ENCODE measurements at places on chromosomes 13 and 19.

GRCh38 chr19:47405854-47406417, 13.4 kb downstream of the MEIS3 start:
- no peak for DNase-seq

- DNase-seq, result no peak
Measured at GRCh38 chr13:25881136-25881926, 170.5 kb downstream of the SHISA2 start.

- DNase-seq, result peak; percentile 78
Measured at GRCh38 chr13:52845766-52846566, 2.5 kb downstream of the PCDH8 start.

GRCh38 chr19:1064661-1065605, 2.0 kb upstream of the ARHGAP45 start:
- DNase-seq, result no peak

DNA sequence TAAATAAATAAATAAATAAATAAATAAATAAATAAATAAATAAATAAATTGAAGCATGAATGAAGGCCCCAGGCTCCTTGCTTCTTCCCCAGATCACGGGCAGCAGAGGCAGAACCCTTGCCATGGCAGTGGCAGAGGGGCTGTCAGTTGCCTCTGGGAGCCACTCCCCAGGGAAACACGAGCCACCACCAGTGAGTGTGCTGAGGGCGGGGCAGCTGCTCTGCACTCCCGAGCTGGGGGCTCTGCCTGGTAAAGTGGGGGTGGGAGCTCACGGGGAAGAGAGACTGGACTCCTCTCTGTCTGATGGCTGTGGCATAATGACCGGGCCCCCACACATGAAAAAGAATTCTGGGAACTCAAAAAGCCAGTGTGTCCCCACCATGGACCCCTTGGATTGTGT, 7.8 kb downstream of the FCAR start:
- DNase-seq, result no peak

DNA sequence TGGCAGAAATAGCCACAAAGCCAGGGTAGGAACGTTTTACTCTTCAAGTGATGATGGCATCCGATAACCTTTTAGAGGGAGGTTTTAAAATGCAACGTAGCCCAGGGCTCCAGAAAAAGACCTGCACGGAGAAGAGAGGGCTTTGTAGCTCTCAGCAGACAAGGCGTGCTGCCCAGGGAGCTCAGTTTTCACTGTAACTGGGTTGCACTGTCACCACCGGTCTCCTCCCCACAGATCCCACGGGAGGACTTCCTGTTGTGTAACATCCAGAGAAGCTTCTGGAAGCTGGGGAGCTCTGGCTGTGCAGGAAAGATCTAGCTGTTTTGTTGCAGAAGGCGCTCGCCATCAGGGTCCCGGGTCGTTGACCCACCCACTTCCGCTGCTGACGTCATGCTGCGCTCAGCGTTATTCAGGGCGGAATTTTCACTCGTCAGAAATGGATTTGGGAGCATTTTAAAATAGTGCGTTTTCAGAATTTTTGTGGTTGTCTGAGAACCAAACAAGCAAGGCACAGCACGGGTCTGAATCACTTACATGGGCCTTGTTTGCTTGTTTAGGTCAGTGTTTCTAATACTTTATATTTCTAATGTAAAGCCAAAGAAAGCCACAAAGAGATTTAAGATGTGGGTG, 50.8 kb downstream of the ATP11A start:
- peak; percentile 81 for DNase-seq

DNA sequence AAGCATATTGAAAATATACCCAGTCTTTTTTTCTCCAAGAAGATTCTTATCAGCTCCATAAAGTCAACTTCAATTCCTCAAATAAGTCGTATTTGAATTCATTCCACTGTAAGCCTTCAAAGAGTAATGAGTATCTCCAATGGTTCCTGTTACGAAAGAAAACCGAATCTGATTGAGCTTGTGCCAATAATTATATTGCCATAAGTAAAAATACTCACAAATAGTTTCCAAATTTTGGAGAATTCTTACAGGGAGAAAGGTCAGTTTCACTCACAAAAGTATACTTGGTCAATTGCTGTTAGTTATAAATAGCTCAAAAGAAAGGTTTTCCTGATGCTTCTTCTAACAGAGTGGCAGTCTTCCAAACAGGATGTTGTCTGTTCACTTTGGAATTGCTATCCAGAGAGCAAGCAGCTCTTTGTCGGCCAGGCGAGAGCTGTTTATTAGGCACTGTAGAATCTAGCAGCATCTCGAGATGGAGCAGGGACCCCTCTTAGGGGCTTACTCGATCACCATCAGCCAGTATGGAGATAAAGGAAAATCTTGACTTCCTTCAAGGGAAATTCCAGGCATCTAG, 13.5 kb downstream of the ERICH4 start:
- no peak for DNase-seq

GRCh38 chr19:35720163-35720524, 2.3 kb downstream of the KMT2B start:
- DNase-seq, result no peak

DNA sequence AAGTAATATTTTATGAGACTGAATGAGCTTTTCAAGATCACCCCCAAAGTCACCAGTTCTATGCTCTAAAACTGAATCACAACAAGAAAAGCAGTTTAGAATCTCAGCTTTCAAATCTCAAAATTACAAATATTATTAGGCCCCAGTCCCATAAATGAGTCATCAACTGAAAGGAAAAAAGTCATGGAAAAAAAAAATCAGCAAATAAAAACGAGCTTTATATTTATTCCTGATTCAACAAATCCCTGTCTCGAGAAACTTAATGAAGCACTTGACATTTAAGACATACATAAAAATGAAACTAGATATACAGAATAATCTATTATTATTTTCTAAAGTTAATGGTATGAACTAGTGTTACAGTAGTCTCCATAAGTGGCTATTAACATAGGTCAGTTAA, 203.0 kb downstream of the DIAPH3 start:
- DNase-seq, result no peak

DNA sequence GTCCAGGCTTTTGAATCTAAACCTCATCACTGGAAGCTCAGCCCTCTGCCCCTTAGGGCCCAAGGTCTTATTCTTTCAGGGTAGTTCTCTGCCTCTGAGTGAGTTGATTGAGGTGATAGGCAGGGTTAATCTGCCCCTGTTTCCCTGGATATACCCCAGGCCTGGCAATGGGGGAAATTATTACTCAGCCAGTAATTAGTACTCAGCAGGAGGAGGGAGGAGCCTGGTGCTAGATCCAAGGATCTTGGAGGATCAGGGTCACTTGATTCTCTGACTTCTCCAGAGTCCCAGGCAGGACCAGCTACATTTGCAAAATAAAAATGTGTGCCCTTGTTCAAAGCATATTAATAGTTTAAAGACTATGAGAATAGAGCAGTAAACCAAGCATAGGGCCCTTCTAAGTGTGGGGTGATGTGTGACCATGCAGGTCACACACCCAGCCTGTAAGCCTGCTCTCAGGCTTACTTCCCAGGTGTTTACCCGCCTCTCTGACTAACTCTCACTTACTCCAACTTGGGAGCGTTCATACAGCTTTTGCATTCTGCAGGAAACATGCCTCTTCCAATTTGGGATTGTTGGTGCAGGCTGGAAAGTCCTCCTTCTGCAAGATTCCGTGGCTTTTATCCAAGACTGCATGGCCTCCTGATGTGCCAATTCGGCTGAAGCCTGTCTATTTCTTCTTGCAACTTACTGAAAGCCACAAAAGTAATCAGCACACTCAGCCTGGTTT, 7.9 kb upstream of the STK24 start:
- DNase-seq, result no peak

DNA sequence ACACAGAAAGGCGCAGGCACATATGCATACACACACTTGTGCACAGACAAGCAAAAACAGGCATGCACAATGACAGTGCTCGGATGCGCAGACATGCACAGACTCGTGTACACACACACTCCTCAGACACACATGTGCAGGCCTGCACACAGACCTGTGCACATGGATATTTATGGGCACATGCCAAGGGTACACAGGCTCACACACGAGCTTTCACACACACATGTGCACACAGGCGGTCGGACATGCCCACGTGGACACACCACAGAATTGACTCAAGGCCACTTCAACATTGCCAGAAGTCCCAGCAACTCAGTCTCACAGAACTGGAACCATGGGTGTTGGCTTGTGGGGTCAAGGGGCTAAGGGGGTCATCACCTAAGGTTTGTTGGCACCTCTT, 206.8 kb downstream of the URI1 start:
- DNase-seq, result no peak

DNA sequence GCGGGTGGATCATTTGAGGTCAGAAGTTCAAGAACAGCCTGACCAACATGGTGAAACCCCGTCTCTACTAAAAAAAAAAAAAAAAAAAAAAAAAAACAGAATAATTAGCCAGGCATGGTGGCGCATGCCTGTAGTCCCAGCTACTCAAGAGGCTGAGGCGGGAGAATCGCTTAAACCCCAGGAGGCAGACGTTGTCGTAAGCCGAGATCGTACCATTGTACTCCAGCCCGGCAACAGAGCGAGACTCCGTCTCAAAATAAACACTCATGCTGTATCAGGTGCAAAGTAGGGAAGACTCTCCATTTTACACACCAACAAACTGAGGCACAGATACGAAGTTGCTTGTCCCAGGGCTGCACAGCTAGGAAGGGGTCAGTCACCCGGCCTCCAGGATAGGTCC, 15.6 kb downstream of the TLE6 start:
- DNase-seq, result no peak

- peak; percentile 77 for DNase-seq
Measured at GRCh38 chr19:3062165-3063105, at the start of gene TLE5. Gene TLE5 (minus strand): TSS chr19:3062495. CDS start chr19:3062200, 295 bp downstream.

DNA sequence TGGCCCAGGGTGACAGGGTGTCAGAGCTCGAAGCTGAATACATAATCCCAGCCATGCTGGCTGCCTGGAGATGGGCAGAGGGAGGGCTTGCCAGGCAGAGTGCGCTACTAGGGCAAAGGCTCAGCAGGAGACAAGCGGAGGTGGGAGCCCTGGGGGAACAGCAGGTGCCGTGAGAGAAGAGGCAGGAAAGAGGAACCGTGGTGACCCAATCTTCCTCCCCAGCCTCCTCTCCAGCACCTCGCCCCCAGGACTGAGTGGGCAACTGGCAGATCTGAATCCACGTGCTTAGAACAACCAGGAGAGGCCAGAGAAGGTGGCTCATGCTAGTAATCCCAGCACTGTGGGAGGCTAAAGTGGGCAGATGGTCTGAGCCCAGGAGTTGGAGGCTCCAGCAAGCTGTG, 11.0 kb upstream of the CCL25 start:
- DNase-seq, result no peak

DNA sequence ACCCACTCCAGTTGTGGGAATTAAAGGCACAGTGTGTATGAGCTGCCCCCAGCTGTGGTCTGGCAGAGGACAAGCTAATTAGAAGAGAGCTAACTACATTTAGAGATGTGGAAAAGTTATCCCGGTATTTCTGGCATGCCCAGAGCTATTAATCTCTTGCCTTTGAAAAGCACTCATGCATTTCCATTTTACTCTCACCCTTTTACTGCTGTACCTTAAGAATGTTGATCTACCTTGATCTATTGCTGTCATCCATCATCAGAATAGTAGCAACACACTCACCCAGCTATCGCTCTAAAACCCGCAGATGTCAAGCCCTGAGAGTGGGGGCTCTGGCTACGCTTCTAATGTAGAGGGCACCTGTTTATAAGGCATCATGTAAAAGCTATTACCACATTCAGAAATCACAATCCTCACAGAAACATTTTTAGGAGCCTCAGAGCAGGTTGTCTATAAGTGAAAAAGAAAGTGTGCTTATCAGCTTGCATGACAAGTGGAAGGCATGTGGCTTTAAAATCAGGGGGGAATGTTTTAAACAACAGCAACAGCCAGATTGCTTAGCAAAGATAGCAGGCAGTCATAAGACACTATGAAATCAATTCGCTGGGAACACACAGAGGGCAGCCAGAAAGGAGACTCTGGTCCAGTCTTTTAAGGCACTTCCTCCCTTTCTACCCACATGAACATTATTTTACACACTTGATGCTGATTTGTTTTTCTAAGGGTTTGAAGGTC, 224.2 kb upstream of the IRS2 start:
- DNase-seq, result no peak

DNA sequence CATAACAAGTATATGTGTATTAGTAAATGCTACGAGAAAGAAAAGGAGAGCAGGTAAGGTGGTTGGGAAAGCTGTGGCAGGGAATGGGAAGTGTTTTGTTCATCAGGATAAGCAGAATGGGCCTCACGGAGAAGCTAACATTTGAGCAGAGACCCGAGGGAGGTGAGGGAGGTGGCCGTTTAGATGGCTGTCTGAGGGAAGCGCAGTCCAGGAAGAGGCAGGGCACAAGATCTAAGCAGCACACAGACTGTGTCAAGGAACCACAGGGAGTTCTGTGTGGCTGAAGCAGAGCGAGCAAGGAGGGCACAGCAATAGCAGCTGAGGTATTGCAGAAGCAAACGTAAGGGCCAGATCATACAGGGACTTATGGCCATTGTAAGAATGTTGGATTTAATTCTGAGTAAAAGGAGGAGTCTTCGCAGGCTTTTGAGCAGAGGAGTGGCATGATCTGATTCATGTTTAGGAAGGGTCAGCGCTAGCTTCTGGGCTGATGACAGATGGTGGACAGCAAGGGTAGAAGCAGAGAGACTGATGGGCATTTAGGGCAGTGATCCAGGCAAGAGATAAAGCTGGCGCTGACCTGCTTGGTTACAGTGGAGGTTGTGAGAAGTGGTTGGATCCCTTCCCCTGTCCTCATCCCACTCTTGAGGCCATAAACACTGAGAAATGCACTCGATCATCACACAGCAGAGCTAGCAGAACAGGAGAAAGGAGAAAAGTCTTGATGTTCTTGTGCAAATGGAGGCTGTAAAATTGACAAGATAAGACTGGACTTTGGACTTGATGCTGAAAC, 199.9 kb downstream of the LACC1 start:
- DNase-seq, result no peak

GRCh38 chr19:32020538-32020937, 324.9 kb upstream of the ZNF507 start:
- no peak for DNase-seq

DNA sequence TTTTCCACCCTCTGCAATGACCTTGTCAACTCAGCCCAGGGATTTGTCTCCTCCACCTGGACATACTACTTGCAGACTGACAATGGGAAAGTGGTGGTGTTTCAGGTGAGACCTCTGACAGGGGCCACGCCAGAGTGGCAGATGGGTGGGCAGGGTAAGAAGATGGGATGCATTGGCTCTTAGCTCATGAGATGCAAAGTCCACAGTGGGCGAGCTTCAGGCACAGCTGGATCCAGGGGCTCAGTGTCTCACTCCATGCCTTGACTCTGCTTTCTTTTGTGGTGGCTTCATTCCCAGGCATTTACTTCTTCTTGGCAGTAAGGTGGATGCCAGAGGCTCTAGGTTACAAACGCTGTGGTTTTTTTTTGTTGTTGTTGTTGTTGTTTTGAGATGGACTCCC, 3.4 kb downstream of the TMEM59L start:
- no peak for DNase-seq

- no peak for DNase-seq
Measured at GRCh38 chr13:67069117-67069767, 160.9 kb downstream of the PCDH9 start.
